GM23338 (cell line): ENCODE measurements at places on chromosomes 4 and X. TPM values are rescaled to one million over a fixed set of nuclear protein-coding genes. Genes with fewer than 3 reads are reported as not detected.
A peak's percentile ranks its signal among the peaks of the same experiment; 100 is the strongest.

GRCh38 chrX:35890699-35891098 lies 28.8 kb upstream of the CFAP47 start:
- H3K27ac ChIP-seq: no peak overlapping the region
- no peaks in the 10 kb centered on the region for H3K36me3 ChIP-seq
- peak; percentile 71 for DNase-seq
- no peak overlapping the region for H3K4me3 ChIP-seq
- H3K27me3 ChIP-seq: no peaks in the 10 kb centered on the region
- no peaks in the 10 kb centered on the region for H3K4me1 ChIP-seq

- no peak overlapping the region for H3K27ac ChIP-seq
- DNase-seq: no peak
- H3K36me3 ChIP-seq: no peaks in the 10 kb centered on the region
- no peak overlapping the region for H3K4me3 ChIP-seq
- no peaks in the 10 kb centered on the region for H3K4me1 ChIP-seq
These were observed 206.1 kb upstream of the KLF8 start for GRCh38 chrX:56025872-56026571.

GRCh38 chr4:1043651-1044468 lies 32.4 kb downstream of the FGFRL1 start:
- peak; percentile 66 for DNase-seq
- H3K36me3 ChIP-seq: no peaks in the 10 kb centered on the region
- no peak overlapping the region for H3K27ac ChIP-seq
- H3K4me1 ChIP-seq: no peaks in the 10 kb centered on the region
- no peak overlapping the region for H3K4me3 ChIP-seq

- no peaks in the 10 kb centered on the region for H3K36me3 ChIP-seq
- no peaks in the 10 kb centered on the region for H3K27me3 ChIP-seq
- no peak overlapping the region for H3K4me3 ChIP-seq
- H3K4me1 ChIP-seq: peaks cover 12% of the 10 kb centered on the region; the same call in 1 of the 2 replicates
These were observed 10.3 kb downstream of the SPATA4 start for GRCh38 chr4:176185051-176185450.

DNA sequence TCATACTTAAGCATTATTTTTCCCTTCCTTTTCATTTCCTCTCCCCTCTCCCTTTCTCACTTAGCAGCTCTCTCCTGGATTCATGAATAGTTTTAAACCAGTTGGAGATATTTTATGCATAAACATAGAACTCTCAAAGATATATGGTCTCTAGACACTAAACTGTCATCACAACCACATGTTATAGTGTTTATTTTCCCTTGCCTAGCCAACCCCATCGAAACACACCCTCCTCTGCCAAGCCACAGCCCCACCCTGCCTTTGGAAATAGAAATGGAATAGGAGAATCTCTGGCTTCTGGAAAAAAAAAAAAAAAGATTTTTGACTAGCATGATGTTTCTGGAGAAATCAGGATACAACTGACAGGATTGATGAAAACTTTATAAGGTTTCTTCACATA lies 64.8 kb upstream of the RBPJ start:
- H3K4me1 ChIP-seq: peaks cover 7% of the 10 kb centered on the region
- no peaks in the 10 kb centered on the region; the same call in 1 of the 2 replicates for H3K36me3 ChIP-seq
- H3K27ac ChIP-seq: no peak overlapping the region
- H3K4me3 ChIP-seq: no peak overlapping the region
- H3K27me3 ChIP-seq: no peaks in the 10 kb centered on the region

Gene TMEM185A
- 16.7 and 18.1 TPM in 2 replicates for total RNA-seq

Gene DOK7
- 0.52 and 0.54 TPM in 2 replicates for total RNA-seq

Gene GPR50
- 0.59 and 0.62 TPM in 2 replicates for total RNA-seq

Gene TLR6
- 0.14 TPM in 1 of 2 replicates, not detected in the other for total RNA-seq
